SK-N-MC (cell line): ENCODE measurements at places on chromosomes 5 and 9.
A peak's percentile ranks its signal among the peaks of the same experiment; 100 is the strongest.

DNA sequence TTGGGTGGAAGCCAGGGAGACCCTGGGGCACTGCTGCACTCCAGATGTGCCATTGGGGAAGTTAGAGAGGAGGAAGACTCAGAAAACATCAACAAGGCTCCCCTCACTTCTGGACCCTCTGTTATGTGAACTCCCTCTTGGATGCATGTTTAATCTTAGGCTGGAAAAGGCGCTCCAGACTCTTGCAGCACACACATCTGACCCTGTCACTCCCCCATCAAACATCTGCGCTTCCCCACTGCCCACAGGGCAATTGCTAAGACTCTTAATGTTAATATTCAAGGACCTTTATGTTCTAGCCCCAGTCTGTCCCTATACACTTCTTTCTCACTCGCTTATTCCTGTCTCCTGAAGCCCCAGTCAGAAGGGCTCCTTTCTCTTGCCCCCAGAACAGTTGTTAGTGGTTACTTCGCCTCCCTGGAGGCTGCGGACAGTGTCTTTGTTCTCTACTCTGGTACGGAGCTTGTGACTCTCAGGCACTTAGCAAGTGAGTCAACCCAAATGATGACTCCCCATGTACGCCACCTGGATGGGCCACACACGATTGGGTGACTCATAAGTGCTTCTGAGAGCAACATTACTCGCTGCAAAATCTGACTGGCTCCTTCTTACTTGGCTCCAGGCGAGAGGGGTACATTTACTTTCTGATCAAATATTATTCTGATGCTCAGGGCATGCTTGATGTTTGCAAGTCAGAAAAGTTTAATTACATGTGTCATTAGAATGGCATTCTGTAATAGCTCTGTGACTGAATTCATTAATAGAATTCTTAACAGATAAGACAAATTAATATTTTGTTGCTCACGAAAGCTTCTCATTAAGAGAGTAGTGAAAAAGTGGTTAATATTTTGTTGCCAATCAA lies 193.6 kb downstream of the HSPA4 start:
- DNase-seq, result no peak

DNA sequence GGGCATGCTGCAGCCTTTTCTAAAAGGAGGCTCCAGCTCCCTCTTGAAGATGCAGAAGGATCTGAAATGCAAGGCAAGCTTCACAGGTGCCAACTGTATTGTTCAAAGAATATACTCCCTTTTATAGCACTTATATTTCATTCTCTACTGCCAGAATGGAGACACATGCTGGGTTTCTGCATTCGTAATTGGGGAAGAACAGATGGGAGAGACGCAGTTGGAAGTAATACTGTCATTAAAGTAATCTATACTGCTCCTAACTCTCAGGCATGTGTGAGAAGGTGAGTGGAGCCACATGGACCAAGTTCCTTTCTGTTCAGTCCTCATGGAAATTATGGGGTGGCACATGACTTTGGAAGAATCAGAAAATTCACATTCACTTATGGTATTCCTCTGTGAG lies 226.4 kb downstream of the TRIM32 start:
- DNase-seq, result no peak

GRCh38 chr5:170166101-170166500 lies 60.4 kb downstream of the FOXI1 start:
- no peak for DNase-seq

GRCh38 chr9:98775831-98776441 lies 20.4 kb downstream of the ANKS6 start:
- DNase-seq, result peak; percentile 30

DNA sequence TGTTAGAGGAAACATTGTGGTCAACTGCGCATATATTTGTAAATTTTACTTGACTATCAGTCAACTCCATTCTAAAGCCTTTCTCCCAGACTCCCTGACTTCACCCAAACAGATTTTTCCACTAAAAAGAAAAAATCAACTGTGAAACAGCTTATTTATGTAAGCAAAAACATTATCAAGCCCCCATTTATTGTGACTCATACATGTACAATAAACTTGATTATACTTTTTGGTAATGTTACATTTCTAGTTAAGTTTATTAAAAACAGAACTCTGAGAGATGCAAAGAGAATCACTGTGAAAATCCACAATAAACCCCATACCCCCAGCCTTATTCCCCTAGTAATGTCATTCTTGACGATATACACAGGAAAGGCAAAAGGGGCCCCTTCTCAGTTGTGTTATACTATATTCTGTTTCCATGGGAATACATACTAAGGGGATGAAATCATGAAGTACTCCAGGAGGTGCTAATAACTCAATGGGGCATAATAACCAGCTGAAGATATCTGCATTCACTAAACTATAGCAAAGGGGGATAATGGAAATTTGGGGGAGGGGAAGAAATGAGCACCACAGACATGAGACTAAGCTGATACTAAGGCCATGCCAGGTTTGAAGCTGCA lies 616.0 kb downstream of the ACTL7B start:
- no peak for DNase-seq

- no peak for DNase-seq
Observed at GRCh38 chr9:90658783-90659182, 16.2 kb upstream of the DIRAS2 start.

DNA sequence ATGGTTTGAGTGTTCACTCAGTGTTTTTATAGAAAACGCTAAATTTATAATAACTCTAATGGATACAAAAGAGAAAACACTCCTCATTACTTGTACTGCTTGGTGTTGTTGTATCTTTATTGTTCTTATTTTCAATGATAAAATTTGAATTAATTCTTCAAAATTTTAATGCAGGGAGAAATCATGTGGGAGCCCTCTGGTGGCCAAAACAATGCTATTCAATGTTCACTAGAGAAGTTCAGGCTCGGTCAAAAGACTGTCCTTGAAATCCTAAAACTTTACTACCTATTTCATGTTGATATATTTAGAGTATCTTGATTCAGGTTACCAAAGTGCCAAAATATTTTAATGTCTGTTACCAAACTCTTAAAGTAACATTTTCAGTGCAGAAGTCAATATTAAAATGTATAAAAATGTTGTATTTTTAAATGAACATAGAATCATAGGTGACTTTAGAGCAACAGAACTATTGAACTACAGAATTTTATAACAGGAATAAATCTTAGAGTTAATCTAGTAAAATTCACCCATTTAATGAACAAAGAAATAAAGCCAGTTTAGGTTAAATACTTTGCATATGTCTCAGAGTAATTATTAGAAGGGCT lies 1259.8 kb downstream of the PTPRD start:
- DNase-seq, result peak; percentile 2

DNA sequence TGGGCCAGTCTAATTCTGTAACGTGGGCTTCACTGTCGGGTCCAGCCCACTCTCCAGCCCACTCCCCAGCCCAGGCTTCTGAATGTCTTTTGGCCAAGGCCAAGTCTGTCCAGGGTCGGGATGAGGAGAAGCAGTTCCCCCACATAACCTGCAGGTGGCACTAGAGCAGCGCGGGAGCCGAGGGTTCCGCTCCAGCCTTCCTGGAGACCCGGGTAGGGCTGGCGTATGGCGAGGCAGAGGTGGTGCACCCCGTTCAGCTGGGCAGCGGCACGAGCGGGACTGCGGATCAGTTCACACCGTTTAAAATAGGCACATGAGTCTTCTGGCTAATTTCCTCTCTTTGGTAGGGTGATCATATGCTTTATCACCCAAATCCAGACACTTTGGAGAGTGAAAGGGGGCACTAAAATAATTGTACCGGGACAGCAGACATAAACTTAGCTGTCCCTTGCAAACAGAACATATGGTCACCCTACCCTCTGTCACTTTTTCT lies 185.9 kb downstream of the MSX2 start:
- DNase-seq, result no peak

DNA sequence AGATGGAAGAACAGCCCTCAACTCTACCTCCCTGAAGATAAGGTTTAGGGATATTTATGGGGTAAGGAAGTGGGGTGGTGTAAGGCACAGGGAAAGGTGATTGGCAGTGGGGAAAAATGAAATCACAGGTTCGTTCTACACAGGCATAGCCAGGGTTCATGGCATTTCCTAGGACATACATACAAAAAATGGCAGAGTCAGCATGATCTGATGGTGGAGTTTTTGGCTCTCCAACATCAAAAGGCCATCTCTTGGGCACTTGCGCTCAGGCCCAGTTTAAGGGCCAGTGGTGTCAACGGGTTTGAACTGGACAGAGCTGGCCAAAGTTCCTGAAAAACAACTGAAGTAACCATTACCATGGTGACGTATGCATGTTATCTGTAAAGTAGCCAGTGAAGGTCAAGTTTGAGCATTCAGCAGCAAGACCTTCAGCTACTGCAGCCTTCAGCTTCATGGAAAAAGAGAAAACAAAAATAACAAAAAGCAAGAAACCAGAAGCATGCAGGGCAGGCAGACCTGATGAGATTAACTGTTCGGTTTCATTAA lies 92.8 kb downstream of the SMARCA2 start:
- no peak for DNase-seq

GRCh38 chr5:88941581-88941980 lies 58.6 kb upstream of the MEF2C start:
- DNase-seq, result no peak
